ENCODE measurements at places on chromosomes 5 and 9.

- no peak for DNase-seq
These were observed 33.2 kb downstream of the YTHDC2 start for GRCh38 chr5:113546703-113547183.

GRCh38 chr5:142107736-142108431, 695 bp upstream of the NDFIP1 start:
- DNase-seq = no peak

DNA sequence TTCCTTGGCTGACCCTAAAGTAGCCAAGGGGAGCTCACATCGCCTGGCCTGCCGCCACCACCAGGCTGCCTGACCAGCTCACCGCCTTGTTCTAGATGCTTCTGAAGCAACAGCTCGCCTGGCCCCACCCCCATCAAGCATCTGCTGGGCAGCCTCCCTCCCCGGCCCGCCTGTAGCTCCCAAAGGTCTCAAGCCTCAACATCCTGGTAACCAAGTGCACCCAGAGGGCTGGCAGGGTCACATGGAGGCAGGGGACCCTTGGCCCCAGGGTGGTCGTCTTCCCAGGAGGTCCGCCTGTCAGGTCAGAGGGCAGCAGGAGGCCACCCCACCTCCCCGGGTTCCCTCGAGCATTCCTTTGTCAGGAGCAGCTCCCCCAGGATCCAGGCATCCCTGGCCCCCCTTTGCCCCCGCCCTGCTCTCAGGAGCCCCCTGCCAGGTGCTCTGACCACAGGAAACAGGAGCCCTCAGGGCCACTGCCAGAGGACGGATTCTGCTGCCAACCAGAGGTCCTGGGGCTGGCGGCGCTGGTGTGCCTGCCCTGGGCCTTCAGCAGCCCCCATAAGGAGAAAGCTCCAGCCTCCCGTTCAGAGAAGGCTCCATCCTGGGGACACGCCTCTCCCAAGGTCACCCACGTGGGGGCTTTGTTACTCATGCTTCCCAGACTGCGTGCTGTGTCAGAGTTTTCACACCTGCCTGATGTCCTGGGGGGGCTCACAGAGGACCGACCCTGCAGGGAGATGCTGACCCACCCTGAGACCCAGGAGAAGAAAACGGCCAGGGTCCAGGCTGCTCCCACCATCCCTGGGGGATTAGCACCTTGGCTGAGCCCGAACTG, 3.5 kb upstream of the LRRC14B start:
- DNase-seq = no peak

- DNase-seq = no peak
These were observed 430.1 kb upstream of the MEF2C start for GRCh38 chr5:89313044-89313443.

- DNase-seq = no peak
These were observed 148.5 kb downstream of the EPB41L4A start for GRCh38 chr5:112270299-112271293.

- no peak for DNase-seq
These were observed 36.7 kb downstream of the ANKH start for GRCh38 chr5:14834584-14835550.
